Sigmoid colon (tissue), 7 donors: ENCODE measurements at places on chromosomes 7 and 10. TPM values are rescaled to one million over a fixed set of nuclear protein-coding genes. Genes with fewer than 3 reads are reported as not detected.

- no peak for DNase-seq
These were observed 127.3 kb downstream of the CUL2 start for GRCh38 chr10:34962866-34963265.

DNA sequence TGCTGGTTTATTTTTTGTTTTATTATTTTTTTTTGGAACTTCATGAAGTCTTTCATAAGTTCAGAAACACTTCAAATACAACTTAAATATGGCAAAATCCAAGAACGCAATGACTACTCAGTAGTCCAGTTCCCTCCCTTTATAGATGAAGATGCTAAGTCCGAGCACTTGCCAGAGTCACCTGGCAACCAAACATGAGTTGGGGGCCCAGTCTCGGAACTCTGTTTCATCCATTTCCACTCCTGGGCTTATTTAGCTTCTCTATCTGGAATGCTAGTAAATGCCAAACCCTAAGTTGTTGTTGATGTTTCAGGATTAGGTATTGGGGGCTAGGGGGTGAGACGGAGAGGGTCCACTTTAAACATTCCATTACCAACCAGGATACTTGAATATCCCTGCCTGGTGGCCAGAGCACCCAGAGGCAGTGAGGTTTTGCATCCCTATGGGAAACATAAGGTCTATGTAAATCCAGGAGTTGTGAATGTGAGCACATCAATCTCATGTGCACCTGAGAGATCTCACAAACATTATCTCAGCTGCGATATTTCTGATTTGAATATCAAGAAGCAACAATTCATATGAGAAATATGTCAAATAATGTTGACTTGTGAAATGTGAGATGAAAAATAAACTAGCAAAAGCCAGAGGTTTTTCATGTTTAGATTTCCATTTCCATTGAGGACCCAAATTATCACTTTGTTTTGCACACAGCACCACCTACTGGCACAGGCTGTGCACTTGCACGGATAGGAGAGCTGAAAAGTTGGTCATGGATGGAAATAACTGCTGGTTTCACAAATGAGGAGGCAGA lies 129.3 kb downstream of the PKD1L1 start:
- DNase-seq: peak; percentile 82

DNA sequence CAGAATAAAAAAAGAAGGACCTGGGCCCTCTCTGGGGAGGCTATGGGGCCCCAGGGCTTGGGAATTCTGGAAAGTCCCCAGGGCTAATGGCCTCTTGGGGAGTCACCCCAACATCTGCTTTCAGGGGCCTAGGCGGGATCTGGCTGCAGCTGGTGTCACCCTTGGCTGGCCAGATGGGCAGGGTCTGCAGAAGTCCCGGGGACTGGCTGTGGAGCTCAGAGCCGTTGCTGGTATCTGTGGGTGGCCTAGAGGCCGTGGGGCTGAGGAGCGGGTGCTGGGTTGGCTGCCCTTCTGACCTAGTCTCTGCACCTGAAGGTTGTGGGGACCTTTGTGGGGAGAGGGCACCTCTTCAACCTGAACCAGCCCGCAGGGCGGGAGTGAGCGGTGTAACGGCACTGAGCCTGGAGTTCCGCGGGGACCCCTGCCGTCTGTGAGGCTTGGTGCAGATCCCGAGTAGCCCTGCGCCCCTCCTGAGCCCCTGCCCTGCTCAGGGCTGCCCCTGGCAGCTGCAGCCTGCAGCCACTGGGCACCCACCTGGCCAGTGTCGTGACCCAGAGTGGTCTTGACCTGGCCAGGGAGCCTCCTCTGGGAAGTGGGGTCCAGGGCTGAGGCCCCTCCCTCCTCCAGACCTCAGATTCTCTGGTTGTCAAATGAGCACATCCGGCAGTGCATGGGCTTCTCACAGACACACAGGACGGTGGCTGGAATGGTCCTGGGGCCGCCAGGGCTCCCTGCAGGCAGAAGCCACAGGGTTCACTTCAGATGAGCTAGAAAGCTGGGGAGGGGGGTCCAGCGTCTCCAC lies 51.5 kb downstream of the UNCX start:
- DNase-seq: no peak

FZD8 gene
- 12.1 TPM for total RNA-seq

NYAP1 gene
- 1.4 TPM for total RNA-seq

ELFN1 gene
- 0.33 TPM for total RNA-seq
